Naive B cell (primary cell): ENCODE measurements at places on chromosomes 12 and 14. TPM values are rescaled to one million over a fixed set of nuclear protein-coding genes. Genes with fewer than 3 reads are reported as not detected.

- no peak overlapping the region for H3K4me3 ChIP-seq
- H3K27me3 ChIP-seq: no peaks in the 10 kb centered on the region
- H3K4me1 ChIP-seq: no peaks in the 10 kb centered on the region
- no peak overlapping the region for H3K27ac ChIP-seq
Measured at GRCh38 chr14:36256126-36256801, 64.2 kb downstream of the MBIP start.

DNA sequence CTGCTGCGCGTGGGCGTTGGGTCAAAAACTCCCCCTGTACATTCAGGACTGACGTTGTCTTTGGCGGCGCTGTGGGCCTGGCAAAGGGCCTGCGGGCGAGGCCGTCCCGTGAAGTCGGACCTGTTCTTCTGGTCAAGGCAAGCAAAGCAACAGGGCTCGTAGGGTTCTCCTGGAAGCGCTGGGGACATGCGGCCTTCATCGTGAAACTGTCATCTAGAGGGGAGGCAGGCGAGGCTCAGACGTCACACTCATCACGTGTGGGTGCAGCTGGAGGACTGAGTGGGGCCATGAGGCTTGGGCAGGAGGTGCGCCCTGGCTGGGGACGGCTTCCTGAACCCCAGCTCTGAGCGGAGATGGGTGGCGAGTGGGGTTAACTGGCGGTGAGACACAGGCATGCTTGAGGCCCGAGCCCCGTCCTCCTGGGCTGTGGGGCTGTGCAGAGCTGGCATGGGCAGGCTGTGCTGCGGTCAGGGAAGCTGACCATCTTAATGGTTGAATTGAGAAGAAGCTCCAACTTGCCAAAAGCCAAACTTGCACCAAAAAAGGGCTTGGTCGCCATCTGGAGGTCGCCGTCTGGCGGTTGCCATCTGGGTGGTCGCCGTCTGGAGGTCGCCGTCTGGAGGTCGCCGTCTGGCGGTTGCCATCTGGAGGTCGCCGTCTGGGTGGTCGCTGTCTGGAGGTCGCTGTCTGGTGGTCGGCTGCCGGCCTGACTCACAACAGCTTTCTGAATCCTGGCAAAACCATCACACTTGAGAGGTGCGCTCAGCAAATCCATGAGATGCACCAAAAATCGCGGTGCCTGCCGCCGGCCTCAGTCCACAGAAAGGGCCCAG lies 66.2 kb downstream of the NOC4L start:
- H3K36me3 ChIP-seq: peaks cover 7% of the 10 kb centered on the region
- no peak overlapping the region for H3K4me3 ChIP-seq
- H3K27me3 ChIP-seq: peaks cover 4% of the 10 kb centered on the region
- no peak overlapping the region for H3K27ac ChIP-seq

- no peaks in the 10 kb centered on the region for H3K27me3 ChIP-seq
- no peak for DNase-seq
- H3K36me3 ChIP-seq: no peaks in the 10 kb centered on the region
- peaks cover 63% of the 10 kb centered on the region for H3K4me1 ChIP-seq
- no peak overlapping the region for H3K4me3 ChIP-seq
Measured at GRCh38 chr14:77603031-77603430, 13.4 kb downstream of the SPTLC2 start.

- peaks cover 37% of the 10 kb centered on the region for H3K4me1 ChIP-seq
- peaks cover 7% of the 10 kb centered on the region for H3K36me3 ChIP-seq
- DNase-seq: no peak
- peak overlapping the region; percentile 87 for H3K4me3 ChIP-seq
Measured at GRCh38 chr12:118358612-118359540, 13.8 kb downstream of the TAOK3 start.

DNA sequence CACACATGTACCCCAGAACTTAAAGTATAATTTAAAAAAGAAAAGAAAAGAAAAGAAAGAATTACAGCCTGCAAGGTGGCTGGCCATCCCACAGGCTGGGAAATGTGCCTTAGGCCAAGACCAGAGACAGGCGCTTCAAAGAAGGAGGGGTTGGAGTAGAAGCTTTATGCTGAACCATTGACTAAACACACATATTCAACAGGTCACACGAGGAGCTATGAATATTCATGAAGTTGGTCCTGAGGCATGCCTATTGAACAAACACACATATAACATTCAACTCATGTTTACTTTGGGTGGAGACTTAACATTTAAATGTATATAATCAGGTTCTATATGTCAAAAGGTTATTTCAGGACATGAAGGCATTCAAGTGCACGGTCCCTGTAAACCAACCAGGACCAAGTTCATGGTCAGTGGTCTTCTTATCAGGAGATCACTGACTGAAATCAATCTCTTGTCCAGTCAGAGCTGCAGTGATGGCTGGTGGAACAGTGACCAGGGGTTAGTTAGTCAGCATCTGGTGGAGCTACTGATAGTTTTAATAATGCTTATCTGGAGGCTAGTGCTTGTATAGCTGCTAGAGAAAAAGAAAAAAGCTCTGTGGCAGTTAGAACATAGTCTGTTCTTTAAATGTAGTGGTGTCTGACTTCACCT lies 35.6 kb upstream of the ITPR2 start:
- no peak overlapping the region for H3K4me3 ChIP-seq
- H3K36me3 ChIP-seq: no peaks in the 10 kb centered on the region
- H3K4me1 ChIP-seq: peaks cover 8% of the 10 kb centered on the region
- no peak overlapping the region for H3K27ac ChIP-seq
- peaks cover 8% of the 10 kb centered on the region for H3K27me3 ChIP-seq

RFC5 gene
- polyA plus RNA-seq: 25.0 TPM

GRCh38 chr14:75141967-75142366 lies 15.1 kb upstream of the NEK9 start:
- H3K36me3 ChIP-seq: no peaks in the 10 kb centered on the region
- H3K27me3 ChIP-seq: no peaks in the 10 kb centered on the region
- H3K4me1 ChIP-seq: peaks cover 33% of the 10 kb centered on the region
- no peak overlapping the region for H3K4me3 ChIP-seq
- DNase-seq: no peak

DNA sequence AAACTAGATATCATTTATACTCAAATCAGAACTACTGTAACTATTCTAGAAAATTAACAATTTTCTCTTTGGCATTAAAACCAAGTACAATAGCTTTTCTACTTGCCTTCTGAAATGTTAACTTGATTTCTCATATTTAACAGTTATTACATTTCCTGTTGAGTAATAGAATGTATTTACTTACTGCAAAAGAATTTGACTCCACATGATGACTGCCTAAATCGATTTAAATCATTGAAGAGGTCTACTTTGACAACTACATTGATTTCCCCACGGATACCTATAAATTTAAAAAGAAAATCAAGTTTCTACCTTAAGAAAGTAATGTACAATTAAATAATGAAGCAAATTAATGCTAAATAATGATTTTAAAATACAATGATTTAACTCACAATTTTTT lies 18.9 kb downstream of the C2CD5 start:
- peaks cover 7% of the 10 kb centered on the region for H3K36me3 ChIP-seq
- H3K27me3 ChIP-seq: no peaks in the 10 kb centered on the region
- H3K4me3 ChIP-seq: no peak overlapping the region
- H3K27ac ChIP-seq: no peak overlapping the region
- H3K4me1 ChIP-seq: peaks cover 4% of the 10 kb centered on the region

GRCh38 chr14:60753264-60754119 lies 18.9 kb downstream of the MNAT1 start:
- H3K4me3 ChIP-seq: peak overlapping the region; percentile 38
- no peaks in the 10 kb centered on the region for H3K27me3 ChIP-seq
- peak overlapping the region; percentile 41 for H3K27ac ChIP-seq

DNA sequence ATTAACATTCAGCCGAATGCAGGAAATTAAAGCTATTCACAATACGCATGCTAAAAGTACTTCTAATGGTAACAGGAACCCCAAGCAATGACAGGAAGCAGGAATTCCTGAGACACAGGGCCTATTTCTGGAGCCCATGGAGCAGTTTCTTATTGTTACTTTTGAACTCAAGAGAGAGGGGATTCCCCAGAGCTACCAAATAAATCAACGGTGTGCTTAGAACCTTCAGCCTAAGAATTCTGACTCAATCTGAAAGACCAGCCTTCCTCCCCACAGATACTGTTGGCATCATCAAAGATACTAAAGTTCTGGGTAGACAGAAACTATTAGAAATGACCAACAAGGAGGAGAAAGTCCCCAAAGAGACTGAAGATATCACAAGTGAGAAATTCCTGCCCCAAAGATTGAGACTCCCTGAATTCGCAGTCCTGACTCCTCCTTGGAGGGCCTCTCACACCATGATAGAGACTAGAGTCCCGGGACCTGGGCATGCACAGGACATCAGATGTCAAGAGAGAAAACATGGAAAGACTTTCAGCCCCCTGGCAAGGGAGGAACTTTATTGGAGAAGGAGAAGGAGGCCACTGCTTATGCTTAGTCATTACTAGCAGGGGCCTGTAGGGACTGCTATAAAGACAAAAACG lies 32.7 kb downstream of the RTRAF start:
- H3K4me3 ChIP-seq: no peak overlapping the region
- DNase-seq: no peak
- H3K27ac ChIP-seq: no peak overlapping the region
- H3K4me1 ChIP-seq: no peaks in the 10 kb centered on the region
- H3K36me3 ChIP-seq: no peaks in the 10 kb centered on the region

- no peak overlapping the region for H3K27ac ChIP-seq
- H3K27me3 ChIP-seq: no peaks in the 10 kb centered on the region
- no peaks in the 10 kb centered on the region for H3K36me3 ChIP-seq
Measured at GRCh38 chr14:75906680-75907280, 75.0 kb downstream of the TGFB3 start.

RFX4 gene
- not detected for polyA plus RNA-seq

MIPOL1 gene
- polyA plus RNA-seq: not detected

- H3K27me3 ChIP-seq: peaks cover 7% of the 10 kb centered on the region
- H3K4me3 ChIP-seq: no peak overlapping the region
- H3K4me1 ChIP-seq: peaks cover 7% of the 10 kb centered on the region
- H3K36me3 ChIP-seq: peaks cover 7% of the 10 kb centered on the region
Measured at GRCh38 chr14:71290301-71290700, 383.0 kb downstream of the PCNX1 start.

DNA sequence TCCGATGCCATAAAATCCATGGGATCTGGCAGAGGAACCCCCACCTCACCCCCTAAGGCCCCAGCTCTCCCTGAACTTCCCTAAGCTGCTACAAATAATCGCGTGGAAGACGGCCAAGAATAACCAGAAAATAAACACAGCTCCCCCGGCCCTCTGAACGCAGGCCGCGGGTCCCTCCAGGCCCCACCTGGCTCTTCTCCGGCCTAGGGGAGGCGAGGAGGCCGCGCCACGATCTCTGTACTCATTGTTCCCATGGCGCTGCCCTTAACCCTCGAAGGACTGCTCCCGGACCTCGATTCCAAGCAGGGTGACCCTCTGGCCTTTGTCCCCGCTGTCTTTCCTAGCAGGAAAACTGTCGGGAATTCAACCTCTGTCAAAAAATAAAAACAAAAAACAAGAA lies 33.9 kb upstream of the TBX5 start:
- peaks cover 86% of the 10 kb centered on the region for H3K27me3 ChIP-seq
- H3K27ac ChIP-seq: no peak overlapping the region
- no peak for DNase-seq
- H3K4me3 ChIP-seq: no peak overlapping the region

- H3K4me1 ChIP-seq: no peaks in the 10 kb centered on the region
- DNase-seq: no peak
- no peaks in the 10 kb centered on the region for H3K36me3 ChIP-seq
- H3K27ac ChIP-seq: no peak overlapping the region
Measured at GRCh38 chr12:58415716-58416115, 474.3 kb downstream of the ATP23 start.

GRCh38 chr14:101855958-101856357 lies 94.4 kb downstream of the PPP2R5C start:
- H3K27ac ChIP-seq: peak overlapping the region; percentile 83
- H3K4me3 ChIP-seq: no peak overlapping the region
- no peaks in the 10 kb centered on the region for H3K27me3 ChIP-seq
- DNase-seq: no peak
- H3K4me1 ChIP-seq: peaks cover 52% of the 10 kb centered on the region

SLC8A3 gene
- polyA plus RNA-seq: not detected

PRB2 gene
- not detected for polyA plus RNA-seq

DNA sequence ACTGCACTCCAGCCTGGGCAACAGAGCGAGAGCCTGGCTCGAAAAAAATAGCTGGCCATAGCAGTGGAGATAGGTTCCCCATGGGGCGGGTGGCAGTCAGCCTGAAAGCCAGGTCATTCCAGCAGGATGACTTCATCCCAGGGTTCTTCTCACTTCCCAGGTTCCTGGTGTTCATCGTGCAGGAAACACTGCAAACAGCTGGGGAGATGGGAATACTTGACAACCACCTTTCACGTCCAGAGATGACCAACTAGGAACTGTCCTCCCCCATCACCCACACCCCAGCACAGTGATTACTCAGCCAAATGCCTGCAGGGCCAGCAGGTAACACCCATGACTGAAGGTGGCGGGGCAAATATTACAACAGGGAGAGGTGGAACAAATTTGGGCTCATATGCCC lies 1.7 kb downstream of the VSIG10 start:
- no peaks in the 10 kb centered on the region for H3K36me3 ChIP-seq
- no peak overlapping the region for H3K27ac ChIP-seq
- no peak overlapping the region for H3K4me3 ChIP-seq

GRCh38 chr12:3933074-3933818 lies 60.0 kb upstream of the PARP11 start:
- peaks cover 16% of the 10 kb centered on the region for H3K4me1 ChIP-seq
- H3K27ac ChIP-seq: no peak overlapping the region
- no peak for DNase-seq
- H3K36me3 ChIP-seq: no peaks in the 10 kb centered on the region
- H3K4me3 ChIP-seq: no peak overlapping the region

DNA sequence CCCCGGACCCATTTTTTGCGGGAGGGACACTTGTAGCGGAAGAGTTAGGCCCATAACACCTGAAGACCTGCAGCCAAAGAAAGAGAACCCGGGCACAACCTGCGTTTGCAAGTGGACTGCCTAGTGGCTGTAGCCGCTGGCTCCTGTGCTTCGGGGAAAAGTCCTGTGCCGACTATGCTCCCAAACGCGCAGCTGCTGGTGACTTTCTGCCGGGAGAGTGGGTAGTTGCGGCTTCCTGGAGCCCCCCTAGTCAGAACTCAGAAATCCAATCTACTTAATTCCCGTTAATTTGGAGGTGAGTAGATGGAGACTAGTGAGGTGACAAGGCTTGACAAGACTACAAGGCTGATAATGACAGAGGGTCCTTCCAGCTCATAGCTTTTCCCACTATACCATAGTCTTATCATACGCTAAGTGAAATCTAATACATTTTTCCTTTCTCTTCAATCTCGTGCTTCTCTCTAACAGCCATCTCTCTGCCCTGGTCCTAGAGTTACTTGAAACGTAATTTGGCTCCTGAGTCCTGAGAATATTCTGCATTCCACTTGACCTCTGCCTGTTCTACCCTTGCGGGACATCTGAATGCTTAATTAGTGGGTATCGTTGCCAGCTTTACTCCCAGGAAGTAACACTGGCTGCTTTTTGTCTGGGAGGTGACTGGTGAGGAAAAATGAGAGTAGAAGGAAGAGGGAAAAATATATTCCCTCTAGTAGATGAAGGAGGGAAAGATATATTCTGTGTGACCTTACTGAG lies 556 bp downstream of the MTHFD1 start:
- H3K27ac ChIP-seq: peak overlapping the region; percentile 99
- H3K27me3 ChIP-seq: no peaks in the 10 kb centered on the region
- peak overlapping the region; percentile 95 for H3K4me3 ChIP-seq
- H3K36me3 ChIP-seq: peaks cover 5% of the 10 kb centered on the region
- H3K4me1 ChIP-seq: peaks cover 61% of the 10 kb centered on the region

ITGB7 gene
- 174 TPM for polyA plus RNA-seq

GRCh38 chr12:58288190-58288589 lies 346.8 kb downstream of the ATP23 start:
- no peak for DNase-seq
- H3K4me3 ChIP-seq: no peak overlapping the region
- H3K36me3 ChIP-seq: peaks cover 11% of the 10 kb centered on the region

- peaks cover 32% of the 10 kb centered on the region for H3K4me1 ChIP-seq
- H3K36me3 ChIP-seq: no peaks in the 10 kb centered on the region
- no peaks in the 10 kb centered on the region for H3K27me3 ChIP-seq
- no peak overlapping the region for H3K27ac ChIP-seq
- peak overlapping the region; percentile 84 for H3K4me3 ChIP-seq
Measured at GRCh38 chr12:123150275-123150743, 581 bp downstream of the PITPNM2 start.
